ENCODE measurements at places on chromosomes 6 and 20. TPM values are rescaled to one million over a fixed set of nuclear protein-coding genes. Genes with fewer than 3 reads are reported as not detected.

- DNase-seq, result no peak
- no peaks in the 10 kb centered on the region for H3K4me1 ChIP-seq
- H3K36me3 ChIP-seq, result no peaks in the 10 kb centered on the region
- no peaks in the 10 kb centered on the region for H3K27me3 ChIP-seq
Measured at GRCh38 chr20:8635048-8635572, 433.8 kb upstream of the PLCB4 start.

DNA sequence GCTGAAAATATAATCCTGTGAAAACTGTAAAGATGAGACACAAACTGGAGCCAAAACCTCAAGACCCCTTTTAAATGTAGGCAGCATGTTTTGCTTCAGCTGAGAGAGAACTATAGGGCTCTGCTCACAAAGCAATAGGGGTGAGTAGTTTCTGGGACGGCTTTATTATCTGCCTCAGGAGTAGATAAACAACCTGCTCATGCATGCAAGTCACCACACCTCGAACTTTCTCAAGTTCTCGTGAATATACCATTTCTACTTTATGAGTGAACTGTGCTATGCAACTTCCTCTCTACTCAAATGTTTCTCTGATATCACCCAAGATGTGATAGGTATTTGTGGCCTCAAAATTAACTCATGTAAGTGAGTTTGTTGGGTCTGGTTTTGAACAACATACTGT, 7.5 kb upstream of the OOEP start:
- no peak overlapping the region for H3K27ac ChIP-seq
- H3K4me1 ChIP-seq, result no peaks in the 10 kb centered on the region
- H3K36me3 ChIP-seq, result no peaks in the 10 kb centered on the region
- DNase-seq, result no peak
- H3K27me3 ChIP-seq, result no peaks in the 10 kb centered on the region

DNA sequence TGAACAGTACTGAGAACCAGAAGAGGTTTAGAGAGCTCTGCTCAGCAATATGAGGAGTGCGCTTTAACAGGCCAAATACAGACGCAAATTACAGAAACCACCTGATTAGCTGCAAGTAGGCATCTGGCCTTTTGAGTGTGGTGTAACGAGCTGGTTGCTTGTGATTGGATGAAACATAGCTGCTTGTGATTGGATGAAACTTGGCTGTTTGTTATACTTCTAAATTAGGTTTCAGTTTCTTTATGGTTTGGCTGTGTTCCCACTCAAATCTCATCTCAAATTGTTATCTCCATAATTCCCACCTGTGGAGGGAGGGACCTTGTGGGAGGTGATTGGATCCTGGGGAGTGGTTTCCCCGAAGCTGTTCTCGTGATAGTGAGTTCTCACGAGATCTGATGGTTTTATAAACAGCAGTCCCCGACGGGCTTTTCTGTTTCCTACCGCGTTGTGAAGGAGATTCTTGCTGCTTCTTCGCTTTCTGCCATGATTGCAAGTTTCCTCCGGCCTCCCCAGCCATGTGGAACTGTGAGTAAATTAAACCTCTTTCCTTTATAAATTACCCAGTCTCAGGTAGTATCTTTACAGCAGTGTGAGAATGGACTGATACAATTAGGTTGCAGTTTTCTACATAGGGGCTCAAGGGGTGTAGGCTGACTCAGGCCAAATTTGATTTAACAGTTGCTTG, 655.9 kb upstream of the MAN1A1 start:
- no peaks in the 10 kb centered on the region for H3K27me3 ChIP-seq
- H3K36me3 ChIP-seq, result no peaks in the 10 kb centered on the region
- H3K4me3 ChIP-seq, result no peak overlapping the region
- no peaks in the 10 kb centered on the region for H3K4me1 ChIP-seq
- no peak for DNase-seq

DNA sequence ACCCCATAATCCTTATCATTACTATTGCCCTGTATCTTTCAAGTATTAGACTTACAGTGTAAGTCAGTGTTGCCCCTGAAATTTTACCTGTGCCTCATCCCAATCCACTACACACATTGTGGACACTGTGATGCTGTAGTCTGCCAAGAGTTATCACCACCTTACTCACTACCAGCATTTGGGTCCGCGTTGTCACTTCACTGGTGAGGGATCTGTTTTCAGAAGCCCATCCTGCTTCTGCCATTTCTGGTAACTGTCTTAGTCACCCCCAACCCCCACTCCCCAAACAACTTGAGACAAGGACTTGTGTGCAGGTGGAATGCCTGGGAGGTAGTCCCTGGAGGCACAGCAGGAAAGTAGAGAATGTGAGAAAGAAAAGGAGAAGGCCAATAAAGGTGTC, 6.0 kb upstream of the RAB44 start:
- H3K36me3 ChIP-seq, result no peaks in the 10 kb centered on the region
- no peaks in the 10 kb centered on the region for H3K27me3 ChIP-seq
- H3K4me3 ChIP-seq, result no peak overlapping the region
- no peak for DNase-seq

GRCh38 chr6:2132916-2133315, 112.5 kb downstream of the GMDS start:
- H3K4me3 ChIP-seq, result no peak overlapping the region
- DNase-seq, result no peak
- H3K4me1 ChIP-seq, result no peaks in the 10 kb centered on the region
- no peaks in the 10 kb centered on the region for H3K36me3 ChIP-seq
- no peaks in the 10 kb centered on the region for H3K27me3 ChIP-seq

- no peak overlapping the region for H3K27ac ChIP-seq
- H3K27me3 ChIP-seq, result no peaks in the 10 kb centered on the region
- H3K36me3 ChIP-seq, result no peaks in the 10 kb centered on the region
- no peaks in the 10 kb centered on the region for H3K4me1 ChIP-seq
Measured at GRCh38 chr6:5061152-5061551, 24.0 kb upstream of the PPP1R3G start.

DNA sequence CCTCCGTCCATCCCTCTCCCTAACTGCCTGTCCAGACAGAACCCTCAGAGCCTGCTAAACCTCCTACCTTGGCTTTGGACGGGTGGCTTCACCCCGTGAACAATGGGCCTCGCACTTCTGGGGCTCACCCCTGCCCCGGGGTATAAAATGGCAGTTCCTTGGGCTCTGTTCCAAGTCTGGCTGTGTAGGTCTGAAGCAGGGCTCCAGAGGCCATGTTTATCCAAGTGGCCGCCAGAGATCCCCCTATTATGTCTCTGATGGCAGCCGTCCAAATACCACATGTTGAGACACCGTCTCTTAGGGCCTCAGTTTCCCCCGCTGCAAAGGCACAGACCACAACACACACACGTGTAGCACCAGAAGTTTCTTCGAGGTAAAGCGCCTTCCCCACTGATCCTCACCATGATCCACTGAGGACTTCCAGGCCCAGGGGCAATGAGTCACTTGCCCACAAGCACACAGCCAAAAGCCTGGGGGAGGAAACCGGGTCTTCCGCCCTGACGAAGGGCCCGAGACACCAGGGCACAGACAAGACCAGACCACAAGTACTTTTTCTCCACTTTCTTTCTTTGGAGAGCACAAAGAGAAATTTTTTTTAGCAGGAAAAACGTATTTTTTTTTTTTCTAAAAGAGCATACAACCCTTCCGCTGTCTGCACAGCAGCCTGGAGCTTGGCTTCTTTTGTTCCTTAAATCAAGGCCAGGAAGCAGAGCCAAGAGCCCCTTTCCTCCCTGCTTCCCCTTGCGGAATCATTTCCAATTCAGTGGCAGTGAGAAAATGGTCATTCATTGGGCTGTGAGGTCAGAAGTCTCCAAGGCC, 11.8 kb downstream of the CPNE5 start:
- peak overlapping the region; percentile 58 for H3K27ac ChIP-seq
- DNase-seq, result no peak
- no peak overlapping the region for H3K4me3 ChIP-seq
- H3K27me3 ChIP-seq, result no peaks in the 10 kb centered on the region

DNA sequence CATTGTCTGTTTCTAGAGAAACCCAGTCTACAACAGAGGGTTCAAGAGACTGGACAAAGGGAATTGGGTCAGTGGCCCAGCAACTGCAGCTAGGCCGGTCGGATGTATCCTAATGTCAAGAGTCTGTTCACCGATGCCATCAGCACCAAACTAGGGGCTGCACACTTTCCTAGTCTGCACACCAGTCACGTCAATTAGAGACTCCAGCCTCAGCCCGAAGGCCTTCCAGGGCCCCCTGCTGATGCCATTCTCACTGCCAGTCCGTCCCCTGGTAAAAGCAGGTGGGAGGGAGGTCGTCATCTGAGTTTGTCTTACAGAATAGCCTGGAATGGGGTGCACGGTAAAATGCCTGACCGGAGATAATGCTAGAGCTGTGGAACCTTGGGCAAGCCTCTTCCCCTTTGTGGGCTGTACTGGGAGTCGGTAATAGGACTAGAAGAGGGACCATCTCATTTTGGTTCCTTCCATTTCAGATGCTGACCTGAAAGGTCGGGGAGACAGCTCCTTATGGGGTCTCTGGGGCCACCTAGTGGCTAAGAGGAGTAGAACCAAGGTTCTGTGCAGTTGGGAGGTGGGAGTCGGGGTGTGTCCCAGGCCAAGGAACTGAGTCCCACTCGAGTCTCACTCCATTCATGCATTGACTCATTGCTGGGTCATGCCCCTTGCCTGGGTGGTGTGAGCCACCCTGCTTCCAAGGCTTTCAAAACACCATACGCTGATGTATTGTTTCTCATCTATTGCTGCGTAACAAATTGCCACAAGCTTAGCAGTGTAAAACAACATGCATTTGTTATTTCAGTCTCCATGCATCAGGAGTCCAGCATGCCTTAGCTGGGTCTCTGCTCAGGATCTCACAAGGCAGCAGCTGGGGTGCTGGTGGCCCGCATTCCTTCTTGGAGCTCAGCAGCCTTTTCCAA, 5.1 kb downstream of the SOX12 start:
- DNase-seq, result peak; percentile 39
- H3K27me3 ChIP-seq, result no peaks in the 10 kb centered on the region
- H3K27ac ChIP-seq, result no peak overlapping the region
- H3K4me3 ChIP-seq, result no peak overlapping the region
- H3K4me1 ChIP-seq, result no peaks in the 10 kb centered on the region

DNA sequence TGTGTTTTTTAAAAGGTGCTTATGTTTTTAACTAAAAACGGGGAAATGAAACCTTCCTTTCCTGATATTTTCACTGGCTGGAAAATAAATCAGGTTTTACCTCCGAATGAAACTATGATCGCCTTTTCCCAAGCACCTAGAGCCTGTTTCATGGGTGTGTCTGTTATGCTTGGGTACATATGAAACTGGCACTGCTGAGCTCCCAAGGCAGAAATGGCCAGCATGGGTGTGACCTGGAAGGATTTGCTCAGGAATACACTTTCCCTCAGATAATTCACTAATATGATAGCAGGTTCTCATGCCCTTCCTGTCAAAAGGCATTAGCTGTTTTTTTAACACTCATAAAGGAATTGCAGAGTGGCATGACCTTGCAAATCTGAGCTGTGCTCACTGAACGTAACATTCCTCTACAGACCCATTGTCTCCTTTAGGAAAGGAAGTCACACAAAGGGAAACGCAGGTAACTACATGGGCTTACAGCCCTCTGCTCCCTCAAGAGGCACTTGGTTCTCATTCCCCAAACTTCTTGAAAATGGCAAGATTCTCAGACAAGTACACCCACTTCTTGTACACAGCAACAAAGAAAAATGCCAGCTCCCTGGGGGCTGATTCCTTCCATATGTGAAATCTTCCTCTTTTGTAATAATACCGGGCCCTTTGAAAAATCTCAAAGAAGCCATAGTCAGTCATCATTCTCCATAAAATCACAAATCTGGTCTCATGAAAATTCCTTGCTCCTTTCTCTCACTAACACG, 72.7 kb downstream of the METTL24 start:
- no peaks in the 10 kb centered on the region for H3K36me3 ChIP-seq
- H3K27ac ChIP-seq, result no peak overlapping the region
- DNase-seq, result no peak
- H3K4me1 ChIP-seq, result no peaks in the 10 kb centered on the region
- no peak overlapping the region for H3K4me3 ChIP-seq

DNA sequence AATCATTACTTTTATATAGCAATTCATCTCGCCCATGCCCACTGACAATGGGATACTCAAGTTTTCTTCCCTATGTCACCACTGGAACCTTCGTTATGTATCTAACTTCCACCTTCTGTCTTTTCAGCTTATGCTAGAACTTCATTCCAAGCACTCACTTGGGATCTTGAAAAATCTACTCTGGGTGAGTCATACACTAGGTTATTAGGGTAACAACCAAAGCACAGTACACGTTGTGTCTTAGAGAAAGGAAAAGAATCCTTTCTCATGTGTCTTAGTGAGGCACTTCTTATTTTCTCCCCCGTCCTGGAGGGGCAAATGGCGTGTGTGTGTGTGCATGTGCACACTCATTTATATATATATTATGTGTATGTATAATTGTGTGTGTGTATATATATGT, 18.3 kb upstream of the FAM162B start:
- H3K36me3 ChIP-seq, result no peaks in the 10 kb centered on the region
- no peaks in the 10 kb centered on the region for H3K4me1 ChIP-seq
- no peak overlapping the region for H3K27ac ChIP-seq
- no peak for DNase-seq
- no peak overlapping the region for H3K4me3 ChIP-seq
- no peaks in the 10 kb centered on the region for H3K27me3 ChIP-seq

DNA sequence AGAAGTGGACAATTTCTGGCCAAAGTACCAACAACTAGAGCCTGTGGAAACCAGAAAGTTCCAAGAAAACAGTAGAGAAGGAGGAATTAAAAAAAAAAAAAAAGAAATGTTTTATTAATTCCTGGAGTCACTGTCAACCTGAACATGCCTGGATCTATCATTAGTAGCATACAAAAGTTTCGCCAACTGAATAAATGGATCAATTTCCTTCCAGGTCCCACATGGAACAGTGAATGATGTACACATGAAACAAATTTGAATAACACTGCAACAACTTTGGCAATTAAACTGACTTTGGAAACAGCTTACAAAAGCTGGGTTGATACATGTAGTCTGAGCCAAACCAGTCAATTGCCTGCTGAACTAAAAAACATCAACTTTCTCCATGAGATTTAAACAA, 90.0 kb upstream of the HMGCLL1 start:
- no peak for DNase-seq
- peak overlapping the region; percentile 21 for H3K27ac ChIP-seq
- no peaks in the 10 kb centered on the region for H3K4me1 ChIP-seq
- H3K27me3 ChIP-seq, result no peaks in the 10 kb centered on the region
- H3K4me3 ChIP-seq, result no peak overlapping the region

DNA sequence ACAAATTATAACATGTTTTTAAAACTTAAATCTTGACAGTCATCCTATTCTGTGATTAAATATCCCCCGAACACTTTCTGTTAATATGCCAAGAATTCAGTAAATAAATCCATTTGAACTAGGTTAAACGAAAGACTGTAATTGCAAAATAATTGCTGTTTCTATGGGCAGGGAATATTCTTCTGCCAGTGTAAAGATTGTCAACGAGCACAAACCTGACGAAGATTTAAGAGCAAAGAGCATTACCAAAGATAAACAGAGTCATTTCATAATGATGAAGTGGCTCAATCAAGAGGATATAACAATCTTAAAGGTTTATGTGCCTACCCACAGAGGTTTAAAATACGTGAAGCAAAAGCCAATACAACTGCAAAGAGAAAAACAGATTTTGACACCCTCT, 76.3 kb upstream of the ADGRG6 start:
- no peaks in the 10 kb centered on the region for H3K36me3 ChIP-seq
- no peak overlapping the region for H3K27ac ChIP-seq

The SASH1 gene
- total RNA-seq, result 26.1 TPM

The TAAR8 gene
- total RNA-seq, result not detected

The CHRNA4 gene
- 0.41 TPM for total RNA-seq

The ZSCAN31 gene
- total RNA-seq, result 7.9 TPM

The SOX18 gene
- total RNA-seq, result 11.7 TPM

The PAK5 gene
- not detected for total RNA-seq

Data from psoas muscle (tissue), 8 donors.